ENCODE measurements at places on chromosomes 11 and 22. TPM values are rescaled to one million over a fixed set of nuclear protein-coding genes. Genes with fewer than 3 reads are reported as not detected.

Gene RBX1
- total RNA-seq, result 51.2 TPM

Gene UPB1
- 0.27 TPM for total RNA-seq

Gene MPZL3
- 8.7 TPM for total RNA-seq

Gene PAMR1
- total RNA-seq, result not detected

Gene OR52I2
- not detected for total RNA-seq

- DNase-seq, result no peak
These were observed 2.7 kb downstream of the UPB1 start for GRCh38 chr22:24497841-24498258.

GRCh38 chr22:43847376-43848289 lies 14.7 kb downstream of the SULT4A1 start:
- no peak for DNase-seq

- DNase-seq, result no peak
These were observed 4.3 kb upstream of the SH3BP1 start for GRCh38 chr22:37635157-37635556.

GRCh38 chr22:47940211-47940610 lies 1177.8 kb downstream of the TBC1D22A start:
- no peak for DNase-seq

GRCh38 chr22:45329530-45329936 lies 19.8 kb downstream of the FAM118A start:
- DNase-seq, result no peak

DNA sequence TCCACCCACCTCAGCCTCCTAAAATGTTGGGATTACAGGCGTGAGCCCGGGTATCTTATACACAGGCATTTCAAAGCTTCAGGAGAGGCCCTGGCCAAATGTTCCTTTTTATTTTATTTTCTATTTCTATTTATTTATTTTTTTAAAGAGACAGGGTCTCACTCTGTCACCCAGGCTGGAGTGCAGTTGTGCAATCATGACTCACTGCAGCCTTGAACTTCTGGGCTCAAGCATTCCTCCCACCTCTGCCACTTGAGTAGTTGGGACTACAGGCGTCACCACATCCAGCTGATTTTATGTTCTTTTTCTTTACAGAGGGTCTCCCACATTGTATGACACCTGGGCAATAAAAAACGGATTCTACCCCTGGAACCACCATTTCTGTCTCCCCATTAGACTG lies 71.2 kb downstream of the FBXO7 start:
- DNase-seq, result no peak

GRCh38 chr22:43277091-43277490 lies 66.1 kb downstream of the SCUBE1 start:
- DNase-seq, result no peak

GRCh38 chr11:79413268-79413667 lies 27.6 kb downstream of the TENM4 start:
- DNase-seq, result no peak

DNA sequence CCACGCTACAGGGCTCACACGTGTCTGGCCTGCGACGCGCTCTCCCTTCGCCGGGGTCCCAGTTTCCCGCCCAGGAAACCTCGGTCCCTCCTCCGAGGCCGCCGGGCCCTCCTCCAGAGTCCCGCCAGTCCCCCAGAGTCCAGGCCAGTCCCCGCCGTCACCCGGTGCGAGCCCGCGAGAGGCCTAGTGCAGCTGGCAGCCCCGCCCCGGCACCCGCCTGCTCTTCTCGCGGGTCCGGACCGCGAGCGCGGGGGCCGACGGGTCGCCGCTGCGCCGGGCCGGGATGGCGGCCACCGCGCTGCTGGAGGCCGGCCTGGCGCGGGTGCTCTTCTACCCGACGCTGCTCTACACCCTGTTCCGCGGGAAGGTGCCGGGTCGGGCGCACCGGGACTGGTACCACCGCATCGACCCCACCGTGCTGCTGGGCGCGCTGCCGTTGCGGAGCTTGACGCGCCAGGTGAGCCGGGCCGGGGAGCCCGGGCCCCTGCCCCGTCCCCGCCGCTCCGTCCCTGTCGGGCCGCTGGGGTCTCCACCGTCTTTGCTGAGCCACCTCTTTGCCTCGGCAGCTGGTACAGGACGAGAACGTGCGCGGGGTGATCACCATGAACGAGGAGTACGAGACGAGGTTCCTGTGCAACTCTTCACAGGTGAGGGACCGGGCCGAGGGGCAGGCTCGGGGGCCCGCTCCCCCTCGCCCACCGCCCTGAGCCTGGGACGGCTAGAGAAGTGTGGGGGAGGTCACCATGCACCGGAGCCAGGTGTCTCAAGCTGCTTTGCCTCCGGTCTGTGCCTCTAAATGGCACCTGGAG lies at the start of gene PTPMT1:
PTPMT1 (plus strand) TSS at position 260 of the 809 bp plus-strand sequence; CDS start at position 284, 24 bp downstream.
- DNase-seq, result peak; percentile 40
